ENCODE measurements at places on chromosomes 16 and 17.

DNA sequence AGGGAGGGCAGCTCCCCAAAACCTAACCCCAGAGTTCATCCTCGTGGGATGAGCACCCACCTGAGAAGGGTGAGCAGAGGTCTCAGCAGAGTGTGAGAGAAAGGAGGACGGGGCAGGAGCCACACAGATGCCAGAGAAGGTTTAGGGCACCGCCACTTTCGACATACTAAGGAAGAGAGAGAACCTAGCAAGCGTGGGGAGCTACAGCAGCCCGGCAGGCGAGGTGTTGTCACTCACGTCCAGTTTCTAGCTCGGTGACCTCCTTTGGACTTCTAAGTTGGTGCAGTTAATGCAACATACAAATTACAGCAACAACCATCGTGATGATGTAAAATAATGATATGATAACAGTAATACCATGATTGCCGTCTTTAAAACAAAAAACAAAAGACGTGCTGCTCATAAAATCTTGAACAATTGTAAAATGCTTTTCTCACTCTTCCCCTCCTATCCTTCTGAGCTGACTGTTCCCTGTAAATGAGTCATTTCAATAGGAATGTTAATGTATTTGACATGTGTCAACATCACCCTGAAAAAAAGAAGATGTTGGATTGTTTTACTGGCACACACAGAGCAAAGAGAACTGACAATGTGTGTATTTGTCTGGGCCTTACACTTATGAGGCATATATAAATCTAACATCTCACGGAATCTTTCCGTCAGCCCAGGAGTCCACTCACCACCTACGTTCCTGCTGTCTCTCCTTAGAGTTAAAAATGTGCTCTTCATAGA lies 158.2 kb upstream of the MAF start:
- no peak for DNase-seq

DNA sequence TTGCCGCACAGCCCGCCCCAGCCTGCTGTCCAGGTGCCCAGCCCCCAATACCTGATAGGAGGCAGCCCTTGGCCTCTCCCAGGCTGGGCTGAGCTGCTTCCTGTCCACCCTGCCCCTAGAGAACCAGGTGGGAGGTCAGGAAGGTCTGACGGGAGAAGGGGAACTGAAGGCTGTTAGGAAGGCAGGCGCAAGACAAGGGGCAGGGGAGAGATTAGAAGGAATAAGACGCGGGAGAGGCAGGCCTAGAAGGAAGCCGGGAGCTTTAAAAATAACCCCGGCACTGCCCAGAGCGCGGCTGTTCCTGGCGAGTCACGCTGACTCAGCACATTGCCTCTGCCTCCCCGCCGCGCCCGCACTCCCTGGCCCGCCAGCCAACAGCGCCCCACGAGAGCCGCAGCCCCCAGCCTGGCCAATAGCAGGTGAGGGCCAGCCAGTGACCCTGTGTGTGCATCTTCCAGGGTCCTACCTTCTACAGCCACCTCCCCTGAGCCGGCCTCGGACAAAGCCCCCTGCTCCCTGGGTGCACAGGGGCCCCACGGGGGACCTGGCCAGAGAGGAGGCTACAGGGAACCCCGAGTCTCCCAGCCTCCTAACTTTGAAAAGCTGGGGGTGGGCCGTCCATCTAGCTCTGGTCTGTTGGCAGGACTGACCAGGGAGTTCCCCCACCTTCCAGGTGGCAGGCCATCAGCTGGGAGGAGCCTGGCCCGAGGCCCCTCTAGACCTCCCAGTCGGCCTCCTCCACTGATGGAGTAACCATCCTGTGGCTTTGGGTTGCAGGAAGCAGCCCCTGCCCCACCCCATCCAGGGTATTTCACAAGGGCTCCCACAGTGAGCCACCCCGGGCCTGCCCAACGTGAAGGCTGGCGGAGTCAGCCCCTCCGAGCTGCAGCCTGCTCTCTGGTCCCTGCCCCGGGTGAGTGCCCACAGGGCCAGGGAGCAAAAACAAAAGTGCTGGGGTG lies 4.0 kb downstream of the MAFG start:
- no peak for DNase-seq

- DNase-seq = no peak
These were observed 3.5 kb downstream of the CFDP1 start for GRCh38 chr16:75429621-75430403.

DNA sequence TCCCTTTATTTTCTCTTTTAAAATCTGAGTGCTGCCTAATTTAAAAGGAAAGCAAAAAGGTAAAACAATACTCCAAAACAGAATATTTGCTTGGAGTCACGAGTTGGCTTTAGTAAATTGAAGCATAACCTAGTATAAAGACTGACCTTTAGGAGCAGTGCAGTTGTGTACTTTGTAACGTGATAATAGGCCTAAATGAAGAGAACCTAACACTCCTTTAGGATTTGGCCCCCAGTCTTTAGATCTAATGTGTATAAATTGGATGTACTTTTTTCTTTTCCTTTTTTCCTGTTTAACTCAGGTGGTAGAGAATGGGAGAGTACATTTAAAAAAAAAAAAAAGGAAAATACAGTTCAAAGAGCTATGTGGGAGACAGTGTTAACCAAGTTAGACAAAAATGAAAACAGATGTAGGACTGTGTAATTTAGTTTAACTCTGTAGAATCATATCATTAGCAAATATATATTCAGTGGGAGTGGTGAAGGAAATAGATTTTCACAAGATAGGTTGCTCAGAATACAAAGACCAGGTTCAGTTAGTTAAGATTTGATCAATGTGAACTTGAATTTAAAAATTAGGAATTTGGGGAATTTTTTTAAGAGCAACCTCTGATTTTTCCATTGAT lies 16.8 kb downstream of the CPD start:
- DNase-seq = no peak

- DNase-seq = peak; percentile 79
These were observed 169.9 kb upstream of the MAF start for GRCh38 chr16:79770244-79771064.

GRCh38 chr17:33905338-33905800 lies 349.7 kb upstream of the CCL2 start:
- DNase-seq = no peak

DNA sequence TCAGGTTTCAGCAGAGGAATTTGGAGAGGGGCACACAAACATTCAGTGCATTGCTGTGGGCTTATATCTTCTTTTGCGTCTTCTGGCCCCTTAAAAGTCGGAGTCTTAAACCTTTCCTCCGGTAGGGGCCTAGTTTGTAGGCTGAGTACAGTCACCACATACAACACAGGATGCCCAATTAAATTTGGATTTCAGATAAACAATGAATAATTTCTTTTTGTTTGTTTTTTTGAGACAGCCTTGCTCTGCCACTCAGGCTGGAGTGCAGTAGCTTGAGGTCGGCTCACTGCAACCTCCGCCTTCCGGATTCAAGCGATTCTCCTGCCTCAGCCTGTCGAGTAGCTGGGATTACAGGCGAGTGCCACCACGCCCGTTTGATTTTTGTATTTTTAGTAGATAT lies 26.7 kb upstream of the ADORA2B start:
- no peak for DNase-seq

DNA sequence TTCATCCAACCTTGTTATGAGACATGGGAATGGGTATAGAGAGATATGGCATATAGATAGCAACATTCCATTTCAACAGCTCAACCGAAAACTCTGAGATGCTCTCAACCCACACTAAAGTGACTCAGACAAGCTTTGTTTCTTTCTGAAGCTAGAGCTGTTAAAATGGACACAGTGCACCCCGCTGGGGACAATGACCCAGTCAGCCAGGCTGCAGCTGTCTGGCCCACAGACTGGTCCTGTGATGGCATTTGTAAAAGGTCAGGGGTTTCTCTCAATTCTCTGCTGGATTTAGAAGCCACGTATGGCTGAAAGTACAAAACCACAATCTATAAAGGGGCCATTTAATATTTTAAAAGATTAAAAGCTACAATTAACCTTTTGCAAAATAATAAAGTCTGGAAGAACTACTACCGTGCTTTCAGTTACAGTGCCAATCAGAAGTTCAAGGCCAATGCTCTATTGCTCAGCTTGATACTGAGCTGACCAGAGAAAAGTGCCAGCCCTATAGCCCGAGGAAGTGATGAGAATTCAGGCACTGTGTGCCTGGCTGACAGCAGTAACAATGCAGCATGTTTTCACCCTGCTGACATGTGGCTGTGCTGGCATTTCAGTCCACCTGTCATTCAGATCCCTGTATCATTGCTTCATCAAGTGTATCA lies 60.2 kb downstream of the TEX2 start:
- no peak for DNase-seq

- no peak for DNase-seq
These were observed 17.4 kb upstream of the ZNHIT3 start for GRCh38 chr17:36468903-36469635.

DNA sequence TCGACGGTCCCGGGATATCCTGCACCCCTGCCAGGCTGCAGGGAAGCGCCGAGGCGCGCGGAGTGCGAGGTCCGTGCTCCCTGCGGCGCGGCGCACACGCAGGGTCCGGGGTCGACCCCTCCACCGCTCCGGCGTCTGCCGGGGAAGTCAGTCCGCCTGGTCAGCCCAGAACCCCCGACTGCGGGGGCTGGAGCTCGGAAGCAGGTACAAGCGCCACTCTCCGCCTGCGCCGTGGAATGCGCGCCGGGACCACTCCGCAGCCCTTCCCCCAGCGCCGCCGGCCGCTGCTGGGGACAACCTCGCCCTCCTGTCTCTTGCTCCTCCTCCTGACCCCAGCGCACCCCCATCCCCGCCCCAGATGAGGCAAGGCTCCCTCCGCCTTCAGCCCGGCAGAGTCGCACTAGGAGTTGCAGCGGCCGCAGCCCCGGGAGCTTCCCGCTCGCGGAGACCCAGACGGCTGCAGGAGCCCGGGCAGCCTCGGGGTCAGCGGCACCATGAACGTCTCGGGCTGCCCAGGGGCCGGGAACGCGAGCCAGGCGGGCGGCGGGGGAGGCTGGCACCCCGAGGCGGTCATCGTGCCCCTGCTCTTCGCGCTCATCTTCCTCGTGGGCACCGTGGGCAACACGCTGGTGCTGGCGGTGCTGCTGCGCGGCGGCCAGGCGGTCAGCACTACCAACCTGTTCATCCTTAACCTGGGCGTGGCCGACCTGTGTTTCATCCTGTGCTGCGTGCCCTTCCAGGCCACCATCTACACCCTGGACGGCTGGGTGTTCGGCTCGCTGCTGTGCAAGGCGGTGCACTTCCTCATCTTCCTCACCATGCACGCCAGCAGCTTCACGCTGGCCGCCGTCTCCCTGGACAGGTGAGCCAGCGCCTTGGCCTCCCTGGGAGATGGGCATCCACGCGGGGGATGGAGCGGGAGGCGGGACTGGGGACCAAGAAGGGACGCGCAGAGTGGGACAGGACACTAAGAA lies at the start of gene GALR2:
Gene GALR2 (plus strand): TSS at position 392 of the 974 bp plus-strand sequence. CDS start 103 bp downstream, at position 495.
- DNase-seq = no peak

- no peak for DNase-seq
These were observed 89.9 kb upstream of the ELAC2 start for GRCh38 chr17:13107676-13108235.

DNA sequence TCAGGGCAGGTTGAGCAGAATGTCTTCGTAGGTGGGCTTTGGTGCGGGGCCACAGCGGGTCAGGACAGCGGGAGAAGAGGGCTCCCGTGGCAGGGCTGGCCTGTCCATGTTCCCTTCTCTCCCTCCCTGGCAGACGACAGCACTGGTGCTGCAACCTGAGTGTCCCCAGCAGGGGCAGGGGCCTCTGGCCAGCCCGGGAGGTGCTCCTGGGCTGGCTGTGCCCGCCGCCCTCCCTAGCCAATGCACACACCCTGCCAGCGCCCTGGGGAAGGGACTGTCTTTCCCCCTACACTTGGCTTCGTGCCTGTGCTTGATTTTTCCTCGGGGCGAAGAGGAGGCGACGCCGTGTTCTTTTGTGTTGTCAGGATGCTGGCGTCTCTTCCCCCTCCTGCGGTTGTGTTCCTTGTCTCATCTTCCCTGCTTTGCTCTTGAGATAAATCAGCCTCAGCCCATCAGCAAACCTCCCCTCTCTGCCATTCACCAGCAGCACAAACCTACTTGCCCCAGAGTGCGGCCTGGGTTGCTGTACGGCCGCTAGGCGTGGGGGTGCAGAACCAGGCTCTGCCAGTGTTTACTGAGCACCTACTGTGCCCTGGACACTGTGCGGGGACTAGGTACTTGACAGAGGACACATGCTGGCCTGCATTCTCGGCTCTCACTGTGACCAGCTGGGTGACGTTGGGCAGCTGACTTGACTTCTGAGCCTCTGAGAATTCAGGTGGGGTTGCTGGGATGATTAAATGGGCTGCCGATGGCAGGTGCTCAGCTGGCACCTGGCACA lies 237.3 kb upstream of the CIBAR2 start:
- DNase-seq = no peak

GRCh38 chr16:55264949-55265348 lies 59.1 kb upstream of the IRX6 start:
- no peak for DNase-seq

DNA sequence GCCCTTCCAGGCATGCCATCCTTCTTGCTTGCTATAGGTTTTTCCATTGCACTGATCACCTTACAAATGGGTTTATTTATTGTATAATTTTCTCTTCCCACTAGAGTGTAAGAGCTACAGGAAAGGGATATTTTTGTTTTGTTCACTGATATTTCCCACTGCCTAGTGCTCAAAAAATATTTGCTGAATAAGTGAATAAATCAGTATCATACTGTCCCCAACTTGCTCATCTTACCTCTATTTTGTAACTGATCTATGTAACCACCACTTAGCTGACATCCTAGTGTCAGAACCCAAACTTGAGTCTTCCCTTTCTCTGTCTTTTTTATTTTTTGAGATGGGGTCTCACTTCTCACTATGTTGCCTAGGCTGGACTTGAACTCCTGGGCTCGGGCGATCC lies 87.6 kb upstream of the TBC1D3K start:
- no peak for DNase-seq

DNA sequence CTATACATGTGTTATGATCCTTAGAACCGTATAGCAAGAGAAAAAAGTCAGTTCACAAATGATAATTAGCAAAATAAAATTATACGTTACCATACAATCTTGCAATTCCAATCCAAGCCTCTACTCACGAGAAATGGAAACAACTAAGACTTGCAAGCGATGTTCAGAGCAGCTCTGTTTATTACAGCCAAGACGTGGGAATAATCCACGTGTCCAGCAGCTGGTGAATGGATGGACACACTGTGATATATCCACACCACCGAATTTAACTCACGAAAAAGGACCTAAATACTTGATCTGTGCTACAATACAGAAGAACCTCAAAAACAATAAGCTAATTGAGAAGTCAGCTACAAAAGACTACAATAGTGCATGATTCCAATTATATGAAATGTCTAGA lies 88.1 kb downstream of the ADCY9 start:
- no peak for DNase-seq

DNA sequence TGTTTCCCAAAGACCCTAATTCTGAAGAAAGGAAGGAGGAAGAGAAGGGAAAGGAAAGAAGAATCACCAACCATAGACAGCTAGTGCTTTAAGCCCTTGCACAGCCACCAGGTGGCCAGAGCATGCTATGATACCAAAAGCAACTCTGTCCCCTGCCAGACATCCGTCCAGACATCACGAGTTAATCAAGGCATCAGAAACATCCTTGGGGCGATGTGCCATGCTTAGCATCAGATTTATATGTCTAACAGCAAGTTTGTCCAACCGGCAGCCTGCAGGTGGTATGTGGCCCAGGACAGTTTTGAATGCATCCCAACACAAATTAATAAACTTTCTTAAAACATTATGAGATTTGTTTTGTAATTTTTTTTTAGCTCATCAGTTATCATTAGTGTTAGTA lies 2.9 kb upstream of the CRYBA1 start:
- DNase-seq = no peak

GRCh38 chr17:27385626-27386025 lies 70.6 kb upstream of the KSR1 start:
- no peak for DNase-seq

- DNase-seq = no peak
These were observed 4.3 kb downstream of the ALDOA start for GRCh38 chr16:30069611-30070462.
